Omental fat pad (tissue), 4 donors: ENCODE measurements at places on chromosomes 12 and 14. TPM values are rescaled to one million over a fixed set of nuclear protein-coding genes. Genes with fewer than 3 reads are reported as not detected.

GRCh38 chr12:100656856-100657255 is 83.4 kb downstream of the GAS2L3 start:
- no peak for DNase-seq

GRCh38 chr12:10372559-10372958 is 17.3 kb downstream of the KLRK1 start:
- DNase-seq, result no peak

GRCh38 chr12:8590842-8591545 is 21.7 kb downstream of the AICDA start:
- DNase-seq, result no peak

DNA sequence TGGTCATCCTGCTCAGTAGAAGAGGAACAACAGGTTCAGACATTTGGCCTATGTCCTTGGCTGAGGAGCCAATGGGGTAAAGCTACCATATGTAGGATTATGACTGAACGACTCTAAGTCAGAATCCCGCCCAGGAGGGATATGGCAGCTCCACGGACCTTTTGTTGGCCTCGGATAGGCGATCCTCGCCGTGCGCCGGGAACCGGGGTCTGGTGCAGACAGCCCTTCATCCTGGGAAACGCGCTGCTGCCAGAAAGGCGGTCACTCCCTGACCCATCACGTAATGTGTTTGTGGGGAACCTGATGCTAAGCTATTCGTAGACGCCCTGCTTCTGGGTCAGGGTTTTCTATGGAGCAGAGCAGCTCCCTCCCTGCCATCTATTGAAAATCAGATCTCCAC is 178.9 kb upstream of the ALG10B start:
- DNase-seq, result no peak

Gene POTEM
- total RNA-seq, result not detected

GRCh38 chr12:50706606-50707005 is 57.3 kb upstream of the ATF1 start:
- no peak for DNase-seq

DNA sequence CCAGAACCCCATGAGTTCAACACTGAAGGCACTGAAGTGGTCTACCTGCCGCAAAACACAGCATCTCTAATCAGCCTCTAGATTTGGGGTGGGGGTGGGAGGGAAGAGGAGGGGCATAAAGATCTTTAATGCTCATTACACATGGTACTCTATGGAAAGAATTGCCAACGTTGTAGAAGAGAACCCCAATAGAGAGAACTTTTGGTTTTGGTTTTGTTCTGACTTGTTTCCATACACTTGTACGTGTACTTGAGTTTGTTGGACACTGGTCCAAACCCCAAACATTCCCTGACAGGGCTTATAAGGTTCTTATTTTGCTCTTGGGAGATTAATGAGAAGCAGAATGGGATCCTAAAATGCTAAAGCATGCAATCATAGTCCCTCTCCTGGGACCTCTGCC is 31.0 kb downstream of the GNPTAB start:
- DNase-seq, result no peak

- no peak for DNase-seq
Measured at GRCh38 chr12:114649585-114649984, 34.4 kb downstream of the TBX3 start.

DNA sequence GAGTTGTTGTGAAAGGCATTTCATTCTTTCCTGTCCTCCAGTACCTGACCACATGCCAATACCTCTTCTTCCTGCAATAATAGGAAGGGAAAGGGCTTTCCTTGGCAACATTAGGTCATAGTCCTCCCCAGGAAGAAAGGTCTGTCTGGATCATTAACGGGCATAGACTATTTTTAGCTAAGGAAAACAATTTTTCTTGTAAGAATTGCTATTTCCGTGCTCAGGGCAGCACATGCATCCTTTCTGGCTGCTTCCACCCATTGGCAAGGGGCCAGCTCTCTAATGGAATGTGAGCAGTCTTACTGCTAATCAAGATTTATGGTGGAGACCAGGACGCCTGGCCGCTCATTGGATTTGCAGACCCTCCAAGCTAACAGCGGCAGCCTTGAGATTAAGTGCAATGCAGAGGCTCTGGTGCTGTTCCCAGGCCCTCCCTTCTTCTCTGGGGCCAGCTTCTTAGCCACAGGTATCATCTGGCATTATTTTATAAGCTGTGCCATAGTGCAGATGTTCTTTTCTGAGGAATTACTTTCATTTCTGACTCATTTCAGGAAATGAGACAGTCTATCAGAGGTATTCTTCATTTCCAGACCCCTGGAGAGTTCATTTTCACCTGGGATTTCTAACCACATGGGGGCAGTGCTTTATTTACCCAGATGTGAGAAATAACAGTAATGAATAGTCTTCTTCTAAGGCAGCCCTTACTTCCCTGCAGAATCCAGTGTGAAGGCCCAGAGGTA is 52.9 kb downstream of the ANO6 start:
- peak; percentile 66 for DNase-seq

DNA sequence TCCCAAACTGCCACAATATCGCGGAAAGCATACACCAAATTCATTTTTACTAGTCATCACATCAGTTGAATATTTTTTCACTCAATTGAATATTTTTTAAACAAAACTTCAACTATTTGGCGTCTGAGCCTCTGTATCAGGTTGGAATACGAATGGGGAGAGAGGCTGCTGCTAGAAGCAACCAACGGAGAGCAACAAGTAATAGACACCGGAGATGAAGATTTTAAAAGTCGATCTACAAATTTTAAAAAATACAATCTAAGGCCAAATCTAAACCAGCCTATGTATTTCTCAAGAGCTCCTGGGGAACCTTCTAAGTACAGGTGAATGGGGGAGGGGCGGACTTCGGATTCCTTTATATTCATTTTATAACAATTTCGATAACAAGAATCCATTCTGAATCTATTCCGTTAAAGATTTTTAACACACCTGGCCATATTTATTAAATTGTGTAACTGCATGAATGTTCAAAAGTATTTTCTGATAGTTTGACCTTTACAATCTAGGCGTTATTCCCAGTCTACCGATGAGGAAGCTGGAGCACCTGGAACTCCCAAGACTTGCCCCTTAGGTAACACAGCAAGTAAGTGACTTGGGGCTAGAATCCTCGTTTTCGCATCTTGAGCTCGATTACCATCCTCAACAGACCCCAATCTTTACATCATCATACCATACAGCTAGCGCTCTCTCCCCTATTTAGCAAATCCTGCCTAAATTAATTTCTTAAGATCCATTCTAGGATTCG is 1.2 kb downstream of the GNPNAT1 start:
- no peak for DNase-seq

Gene TDRD9
- total RNA-seq, result 0.72 TPM

DNA sequence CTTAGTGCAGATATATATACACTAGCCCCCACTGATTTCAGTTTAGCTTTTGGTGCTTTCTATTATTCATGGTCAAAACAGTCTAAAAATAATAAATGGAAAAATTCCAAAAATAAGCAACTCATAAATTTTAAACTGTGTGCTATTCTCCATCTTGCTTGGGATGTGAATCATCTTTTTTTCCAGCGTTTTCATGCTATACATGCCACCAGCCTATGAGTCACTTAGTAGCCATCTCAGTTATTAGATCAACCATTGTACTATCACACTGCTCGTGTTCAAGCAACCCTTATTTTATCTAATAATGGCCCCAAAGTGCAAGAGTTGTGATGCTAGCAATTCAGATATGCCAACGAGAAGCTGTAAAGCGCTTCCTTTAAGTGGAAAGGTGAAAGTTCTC is 73.9 kb upstream of the KRR1 start:
- no peak for DNase-seq

Gene SLC10A1
- not detected for total RNA-seq
